GM12878 (cell line): ENCODE measurements at places on chromosomes 13 and 19. TPM values are rescaled to one million over a fixed set of nuclear protein-coding genes. Genes with fewer than 3 reads are reported as not detected.

Gene ZNF440
- polyA plus RNA-seq, result 1.8 and 3.0 TPM in 2 replicates

Gene BCL2L12
- 99.0 and 102 TPM in 2 replicates for polyA plus RNA-seq

Gene CBY2
- polyA plus RNA-seq, result 0.08 and 0.25 TPM in 2 replicates

Gene CGB5
- polyA plus RNA-seq, result not detected in 2 replicates

Gene TMEM59L
- not detected in 2 replicates for polyA plus RNA-seq

Gene SIX5
- polyA plus RNA-seq, result 1.3 and 1.9 TPM in 2 replicates

Gene CCDC169
- polyA plus RNA-seq, result not detected in 2 replicates

Gene TYROBP
- 0.62 TPM in 1 of 2 replicates, not detected in the other for polyA plus RNA-seq

Gene LGI4
- not detected in 2 replicates for polyA plus RNA-seq

Gene ZNF536
- not detected in 2 replicates for polyA plus RNA-seq

Gene NCR1
- polyA plus RNA-seq, result not detected in 2 replicates

Gene PNMA8C
- not detected in 2 replicates for polyA plus RNA-seq

Gene NPAS1
- polyA plus RNA-seq, result 0.49 and 0.53 TPM in 2 replicates

Gene CERS1
- not detected in 2 replicates for polyA plus RNA-seq

Gene NLRP7
- polyA plus RNA-seq, result 0.24 and 0.33 TPM in 2 replicates

Gene PLIN5
- polyA plus RNA-seq, result not detected in 2 replicates

Gene METTL21C
- not detected in 2 replicates for polyA plus RNA-seq

Gene CEBPA
- not detected in 2 replicates for polyA plus RNA-seq

Gene IGLON5
- not detected in 2 replicates for polyA plus RNA-seq

Gene PCDH17
- polyA plus RNA-seq, result not detected in 2 replicates

Gene APC2
- 0.04 TPM in 1 of 2 replicates, not detected in the other for polyA plus RNA-seq

Gene LRRC8E
- 0.25 TPM in 1 of 2 replicates, not detected in the other for polyA plus RNA-seq

Gene DCT
- not detected in 2 replicates for polyA plus RNA-seq

Gene FCHO1
- 23.3 and 24.4 TPM in 2 replicates for polyA plus RNA-seq
